Activated CD4-positive, alpha-beta memory T cell treated with anti-CD3 and anti-CD28 coated beads for 36 hours (primary cell): ENCODE measurements at places on chromosomes 16 and 17. TPM values are rescaled to one million over a fixed set of nuclear protein-coding genes. Genes with fewer than 3 reads are reported as not detected.
A peak's percentile ranks its signal among the peaks of the same experiment; 100 is the strongest.

DNA sequence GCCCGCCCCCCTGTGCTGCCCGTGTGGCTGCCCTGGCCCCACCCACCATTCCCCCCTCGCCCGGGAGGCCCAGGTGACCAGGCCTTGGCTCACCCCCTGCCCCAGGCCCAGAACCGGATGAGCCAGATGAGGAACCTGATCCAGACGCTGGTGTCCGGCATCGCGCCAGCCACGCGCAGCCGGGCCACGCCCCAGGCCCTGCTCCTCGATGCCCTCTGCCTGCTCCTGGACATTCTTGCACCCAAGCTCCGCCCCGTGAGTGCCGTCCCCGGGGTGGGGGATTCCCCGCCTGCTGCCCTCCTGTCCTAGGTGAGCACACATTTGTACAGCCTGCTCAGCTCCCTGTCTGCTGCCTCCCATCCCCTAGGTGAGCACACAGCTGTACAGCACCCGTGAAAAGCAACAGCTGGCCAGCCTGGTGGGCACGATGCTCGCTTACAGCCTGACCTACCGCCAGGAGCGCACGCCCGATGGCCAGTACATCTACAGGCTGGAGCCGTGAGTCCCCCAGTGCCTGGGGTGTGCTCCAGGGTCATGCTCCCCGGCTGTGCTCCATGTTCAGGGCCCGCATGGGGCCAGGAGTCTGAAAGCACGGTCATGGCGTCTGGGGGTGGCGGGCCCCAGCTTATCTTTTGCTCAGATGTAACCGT is 4.8 kb downstream of the GNG13 start:
- DNase-seq, result no peak

DNA sequence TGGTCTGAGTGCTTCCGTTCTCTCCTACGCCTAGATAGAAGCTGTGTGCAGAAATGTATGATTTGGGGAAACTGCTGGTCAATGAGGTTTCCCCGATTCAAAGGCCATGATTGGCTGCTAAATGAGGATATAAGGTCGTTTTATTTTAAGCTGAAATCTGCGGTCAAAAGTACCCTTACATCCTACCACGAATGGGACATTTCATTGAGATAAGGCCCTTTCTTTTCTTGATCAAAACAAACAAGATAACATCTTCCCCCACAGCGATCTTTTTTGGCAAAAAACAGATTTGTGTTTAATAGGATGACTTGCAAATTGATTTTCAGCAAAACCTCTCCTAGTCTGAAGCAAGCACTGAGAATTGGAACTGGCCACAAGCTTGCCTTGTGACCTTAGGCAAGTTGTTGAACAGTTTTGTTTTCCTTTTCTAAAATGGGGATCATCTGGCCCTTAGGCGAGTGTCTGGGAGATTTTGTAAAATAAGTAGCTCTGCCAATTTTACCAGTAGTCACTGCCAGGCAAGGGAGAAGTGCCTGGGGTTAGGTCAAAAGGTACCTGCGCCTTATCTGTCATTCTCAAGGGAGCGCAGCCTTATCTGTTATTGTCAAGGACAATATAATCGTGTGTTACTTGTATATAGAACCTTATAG is 635 bp downstream of the SCPEP1 start:
- no peak for DNase-seq

DNA sequence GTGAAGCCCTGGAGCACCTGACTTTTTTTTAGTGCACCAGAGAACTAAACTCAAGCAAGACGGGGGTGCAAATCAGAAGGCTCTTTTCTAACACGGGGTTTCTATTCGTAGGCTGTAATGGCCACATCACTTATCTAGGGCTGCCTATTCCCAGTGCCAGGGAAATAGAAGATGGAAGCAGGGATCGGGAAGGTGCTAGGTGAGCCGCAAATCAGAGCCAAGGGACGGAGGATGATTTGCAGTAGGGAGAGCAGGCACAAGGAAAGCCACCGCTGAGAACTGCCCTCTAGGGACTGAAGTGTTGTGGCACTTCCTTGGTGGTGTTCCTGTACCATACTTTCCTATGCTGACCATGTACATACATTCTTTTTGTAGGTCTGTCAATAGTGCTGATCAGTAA is 7.8 kb upstream of the SLC46A1 start:
- DNase-seq, result no peak

DNA sequence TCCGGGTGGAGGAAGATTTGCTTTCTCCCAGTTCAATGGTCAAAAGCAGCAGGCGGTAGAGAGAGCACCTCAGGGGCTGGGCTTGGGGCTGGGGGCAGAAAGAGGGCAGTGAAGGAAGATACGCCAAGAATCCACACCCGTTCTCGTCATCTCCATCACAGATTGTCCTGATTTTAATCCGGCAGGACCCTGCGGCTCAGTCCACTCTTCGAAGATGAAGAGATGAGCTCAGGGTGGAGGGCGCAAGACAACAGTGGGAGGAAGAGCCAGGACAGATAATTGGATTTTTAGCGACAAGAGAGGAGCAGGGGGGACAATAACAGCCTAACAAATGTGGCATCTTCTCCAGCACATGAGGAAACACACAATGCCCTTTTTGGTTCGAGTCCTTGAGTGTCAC is 165.9 kb downstream of the SDK2 start:
- no peak for DNase-seq

- no peak for DNase-seq
Observed at GRCh38 chr17:77508047-77508715, 367.4 kb downstream of the SEC14L1 start.

DNA sequence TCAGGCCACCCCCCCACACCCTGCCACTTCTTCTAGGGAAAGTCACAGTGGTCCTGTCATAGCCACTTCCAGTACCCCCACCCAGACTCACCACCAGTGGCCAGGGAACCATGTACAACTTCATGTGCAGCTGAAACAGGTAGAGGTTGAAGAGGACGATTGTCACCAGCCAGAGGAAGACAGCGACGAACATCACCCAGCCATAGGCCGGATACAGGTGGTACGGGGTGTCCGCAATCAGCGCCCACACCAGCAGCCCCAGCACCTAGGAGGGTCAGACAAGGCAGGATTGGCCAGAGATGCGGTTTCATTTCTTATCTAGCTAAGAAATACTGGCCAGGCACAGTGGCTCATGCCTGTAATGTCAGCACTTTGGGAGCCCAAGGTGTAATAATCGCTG is 16.7 kb downstream of the ARL2BP start:
- DNase-seq, result no peak

DNA sequence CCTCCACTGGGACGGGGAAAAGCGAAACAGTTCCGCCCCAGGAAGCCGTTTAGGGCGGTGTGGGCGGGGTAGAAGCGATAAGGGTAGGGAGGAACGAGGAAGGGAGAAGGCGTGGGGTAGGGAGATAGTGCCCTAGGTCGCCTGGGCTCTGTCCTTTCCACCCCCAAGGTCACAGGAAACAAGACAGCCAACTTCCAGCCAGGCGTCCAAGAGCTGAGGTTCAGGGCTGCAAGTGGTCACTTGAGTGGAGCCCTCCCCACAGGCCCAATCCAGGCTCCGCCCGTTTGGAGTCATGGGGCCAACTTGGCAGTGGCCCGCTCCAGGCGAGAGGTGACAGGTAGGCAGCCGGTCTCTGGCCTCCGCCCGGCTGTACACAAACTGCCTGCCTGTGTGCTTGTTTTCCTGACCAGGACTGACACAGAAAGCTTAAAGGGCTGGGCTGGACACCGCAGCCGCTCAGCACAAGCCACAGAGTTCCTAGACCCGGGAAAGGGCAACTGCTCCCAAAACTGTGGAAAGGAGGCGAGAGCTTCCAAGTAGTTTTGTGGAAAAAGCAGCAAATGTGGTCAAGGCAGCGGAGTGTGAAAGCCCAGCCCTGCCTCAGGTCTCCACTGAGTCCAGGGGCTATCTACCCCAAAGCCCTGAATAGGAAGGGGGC is at the start of gene RILP:
Gene RILP, minus strand, starts transcription at position 23 of the 658 bp plus-strand sequence. CDS start 62 bp downstream, outside the sequence.
- DNase-seq, result no peak

DNA sequence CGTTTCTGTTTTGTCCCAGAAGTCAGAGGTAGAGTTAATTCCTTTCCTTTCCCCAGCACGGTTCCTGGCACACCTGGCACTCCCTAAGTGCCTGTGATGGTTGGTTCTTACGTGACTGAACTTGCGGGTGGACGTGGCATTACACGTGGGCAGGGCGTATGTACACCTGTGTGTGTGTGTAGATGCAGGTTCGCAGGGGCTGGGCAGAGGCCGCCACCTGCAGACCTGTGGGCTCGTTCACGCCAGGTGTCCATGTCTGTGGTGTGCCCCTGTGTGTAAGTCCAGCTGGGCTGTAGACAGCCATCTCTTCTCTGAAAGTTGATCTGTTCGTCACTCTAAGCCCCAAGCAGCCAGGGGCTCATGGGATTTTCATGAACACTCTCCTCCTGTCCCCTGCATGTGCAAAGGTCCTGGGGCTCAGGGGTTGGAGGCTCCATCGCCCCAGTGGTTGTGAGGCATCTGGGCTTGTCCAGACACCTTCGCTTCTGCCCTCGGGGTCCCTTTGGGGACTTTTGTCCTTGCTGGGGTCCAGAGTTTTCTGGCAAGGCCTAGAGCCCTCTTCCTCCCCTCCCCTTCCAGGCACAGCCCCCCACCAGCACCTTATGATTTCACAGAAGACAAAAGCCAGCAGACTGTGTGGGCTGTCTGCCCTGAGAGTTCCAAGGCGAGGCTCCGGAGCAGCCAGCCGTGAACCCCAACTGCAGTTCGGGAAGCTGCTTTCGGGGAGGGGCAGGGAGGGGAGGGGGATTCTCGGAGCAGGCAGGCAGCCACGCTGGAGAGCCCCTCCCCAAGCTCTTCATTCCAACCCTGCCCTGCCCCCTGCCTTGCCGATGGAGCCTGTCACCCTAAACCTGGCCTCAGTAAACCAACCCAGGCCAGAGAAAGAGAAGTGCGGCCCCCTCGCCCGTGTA is 5.4 kb upstream of the FSCN2 start:
- no peak for DNase-seq

DNA sequence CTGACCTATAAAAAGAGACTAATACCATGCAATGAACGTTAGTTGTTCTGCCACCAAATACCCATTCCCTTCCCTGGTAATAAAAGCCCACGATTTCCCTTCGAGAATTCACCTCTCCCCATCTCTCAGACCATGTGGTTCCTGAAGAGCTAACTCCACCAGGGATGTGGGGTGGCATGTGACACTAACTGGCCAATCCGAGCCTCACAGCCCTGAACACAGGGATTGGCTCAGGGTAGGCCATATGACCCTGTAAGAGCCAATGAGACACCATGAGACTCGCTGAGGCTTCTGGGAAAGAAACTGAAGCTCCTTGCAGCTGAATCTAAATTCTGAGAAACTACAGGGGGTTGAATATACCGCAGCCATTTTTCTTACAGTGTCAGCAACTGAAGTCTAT is 21.1 kb downstream of the HELZ start:
- peak; percentile 41 for DNase-seq

GRCh38 chr16:85865-86264 is 7.8 kb downstream of the MPG start:
- DNase-seq, result no peak

DNA sequence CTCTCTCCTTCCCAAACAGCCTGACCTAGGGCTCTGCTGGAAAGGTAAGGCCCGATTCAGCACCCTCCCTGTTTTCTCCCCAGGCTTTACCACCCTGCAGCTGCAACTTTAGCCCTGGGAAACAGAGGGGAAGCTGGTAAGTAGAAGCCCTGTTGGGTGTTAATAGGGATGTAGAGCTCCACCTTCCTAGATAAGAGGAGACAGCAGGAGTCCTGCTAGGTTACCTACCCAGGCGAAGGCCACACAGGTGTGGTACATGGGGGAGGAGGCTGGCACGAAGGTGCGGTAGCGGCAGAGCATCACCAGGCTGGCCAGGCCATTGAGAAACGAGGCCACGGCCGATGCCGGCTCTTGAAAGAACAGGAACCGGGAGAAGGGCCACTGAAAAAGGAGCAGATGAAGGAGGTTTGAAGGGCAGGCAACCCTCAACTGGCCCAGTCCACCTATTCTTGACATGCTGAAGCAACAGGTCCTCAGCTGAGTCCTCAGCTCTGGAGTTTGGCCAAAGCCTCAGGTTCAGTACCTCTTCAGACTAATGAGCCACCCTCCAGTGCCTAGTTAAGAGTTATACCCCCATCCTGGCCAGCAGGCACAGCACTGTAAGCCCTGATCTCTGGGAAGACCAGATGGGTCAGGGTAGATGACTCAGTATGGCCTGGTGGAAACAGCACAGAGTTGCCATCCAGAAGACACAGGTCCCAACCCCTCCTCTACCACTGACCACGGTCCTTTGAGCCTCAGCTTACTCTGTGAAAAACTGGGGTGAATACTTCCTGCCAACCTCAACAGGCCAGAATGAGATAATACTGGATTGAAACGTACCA is 3.3 kb downstream of the PGAP3 start:
- no peak for DNase-seq

DNA sequence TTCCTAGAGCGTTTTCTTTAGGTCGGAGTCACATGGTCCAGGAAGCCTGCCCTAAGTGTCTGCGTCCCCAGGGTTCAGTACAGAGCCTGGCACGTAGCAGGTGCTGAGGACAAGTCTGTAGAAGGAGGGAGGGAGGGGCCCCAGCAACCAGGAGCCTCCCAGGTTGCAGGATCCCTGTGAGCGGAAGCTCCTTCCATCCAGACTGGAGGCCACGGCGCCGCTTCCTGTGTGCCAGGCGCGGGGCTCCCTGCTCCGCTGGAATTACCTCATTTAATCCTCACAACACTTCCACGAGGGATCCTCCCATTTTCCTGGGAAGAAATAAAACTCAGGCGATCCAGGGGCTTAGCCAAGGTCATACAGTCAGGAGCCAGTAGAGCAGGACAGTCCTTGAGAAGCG is 22.1 kb downstream of the TRARG1 start:
- DNase-seq, result no peak

Gene C1QTNF1
- 0.38 TPM for total RNA-seq

Gene UMOD
- not detected for total RNA-seq

Gene MT4
- not detected for total RNA-seq

Gene TBC1D3I
- 0.14 TPM for total RNA-seq

Gene P2RX5
- 43.2 TPM for total RNA-seq
